NCI-H1105 (cell line): ENCODE measurements at places on chromosomes 1 and 21.

GRCh38 chr1:208173749-208174148 lies 70.4 kb downstream of the PLXNA2 start:
- DNase-seq: no peak

DNA sequence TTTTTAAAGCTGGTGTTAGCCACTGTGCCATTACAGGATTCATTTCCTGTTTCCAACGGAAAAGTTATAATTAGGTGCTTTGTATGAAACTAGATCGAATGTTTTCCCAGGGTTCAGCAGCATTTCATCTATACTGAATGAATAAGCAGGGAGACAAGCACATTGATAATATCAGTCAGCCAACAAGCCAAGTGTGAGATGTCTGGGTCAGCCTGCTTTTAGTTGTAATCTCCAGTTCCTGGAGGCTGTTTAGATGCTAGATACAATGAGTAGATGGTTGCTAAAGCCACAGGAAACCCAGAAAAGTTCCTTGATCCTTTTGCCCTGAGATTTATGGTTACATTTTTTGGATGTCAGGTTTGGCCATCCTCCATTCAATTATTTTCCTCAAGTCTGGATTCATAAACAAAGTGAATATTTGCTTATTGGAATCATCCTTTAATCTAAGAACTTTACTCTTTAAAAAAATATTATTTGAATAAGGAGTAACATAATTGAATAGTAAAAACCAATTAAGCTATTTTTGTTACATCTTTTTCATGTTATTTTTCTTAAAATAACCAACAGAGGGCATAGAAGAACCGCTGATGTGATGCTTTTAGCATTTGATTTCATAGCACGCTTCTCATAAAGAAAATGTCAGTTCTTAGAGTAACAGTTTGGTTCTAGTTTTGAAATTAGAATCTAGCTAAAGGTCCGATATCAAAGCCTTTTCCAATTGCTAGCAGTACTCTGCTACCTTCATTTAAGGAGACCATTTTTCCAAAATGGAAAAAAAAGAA lies 76.6 kb downstream of the HSPA13 start:
- no peak for DNase-seq

DNA sequence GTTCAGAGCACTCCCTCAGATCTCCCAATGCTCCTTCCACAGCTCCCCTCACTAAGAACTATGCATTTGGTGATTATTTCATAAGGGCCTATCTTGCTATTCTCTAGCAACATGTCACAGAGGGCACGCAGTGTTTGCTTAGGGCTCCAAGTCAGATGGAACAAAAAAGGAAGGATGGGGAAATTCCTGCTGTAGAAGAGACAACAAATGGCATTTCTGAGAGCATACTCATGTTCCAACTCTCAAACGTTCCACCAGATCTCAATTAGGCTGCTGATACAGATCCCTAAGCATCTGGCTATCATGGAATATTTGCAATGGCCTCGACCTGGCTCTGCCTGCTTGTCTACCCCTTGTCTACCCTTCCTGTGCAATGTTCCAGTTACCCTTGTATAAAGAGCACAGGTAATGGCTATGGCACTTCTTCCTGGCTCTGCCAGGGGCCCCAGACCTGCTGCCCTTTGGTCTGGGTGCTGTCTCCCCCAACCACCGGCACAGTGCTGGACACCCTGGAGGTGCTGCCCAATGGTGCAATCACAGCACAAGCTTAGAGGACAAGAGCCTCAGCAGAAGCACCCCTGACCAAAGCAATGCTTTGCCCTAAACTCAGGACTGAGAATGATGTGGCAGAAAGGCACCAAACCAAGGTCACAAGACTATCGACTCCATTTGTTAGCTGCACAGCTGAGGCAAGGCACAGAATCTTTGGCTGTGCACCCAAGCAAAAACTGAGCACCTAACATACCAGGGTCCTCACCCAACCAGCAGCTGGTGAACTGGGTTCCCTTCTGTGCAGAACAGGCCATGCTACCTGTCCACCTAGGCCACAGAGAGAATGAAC lies 3.6 kb downstream of the PARP1 start:
- no peak for DNase-seq

DNA sequence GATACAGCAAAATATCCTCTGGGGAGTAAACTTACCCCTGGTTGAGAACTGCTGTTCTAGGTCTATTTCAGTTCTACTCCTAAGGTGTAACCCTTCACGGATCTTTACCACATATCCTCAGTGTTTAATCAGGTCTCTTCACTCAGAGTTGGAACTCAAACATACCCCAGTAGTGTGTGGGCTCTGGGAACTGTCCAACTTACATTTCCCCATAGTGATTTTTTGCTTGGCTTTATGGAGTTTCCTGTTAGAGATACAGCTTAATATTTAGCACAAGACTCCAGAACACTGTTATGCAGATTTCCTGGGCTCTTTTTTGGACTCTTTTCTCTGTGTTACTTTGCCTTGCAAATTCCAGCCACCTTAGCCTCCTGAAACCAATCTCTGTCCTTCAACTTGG lies 26.7 kb upstream of the LIN9 start:
- DNase-seq: no peak
